Inflammatory macrophage treated with lipopolysaccharide for 1 hour (primary cell): ENCODE measurements at places on chromosomes 7 and 10.

GRCh38 chr7:105261689-105262088, 127.0 kb downstream of the SRPK2 start:
- DNase-seq = peak; percentile 29

GRCh38 chr10:693506-693905, 4.0 kb upstream of the DIP2C start:
- DNase-seq = no peak

DNA sequence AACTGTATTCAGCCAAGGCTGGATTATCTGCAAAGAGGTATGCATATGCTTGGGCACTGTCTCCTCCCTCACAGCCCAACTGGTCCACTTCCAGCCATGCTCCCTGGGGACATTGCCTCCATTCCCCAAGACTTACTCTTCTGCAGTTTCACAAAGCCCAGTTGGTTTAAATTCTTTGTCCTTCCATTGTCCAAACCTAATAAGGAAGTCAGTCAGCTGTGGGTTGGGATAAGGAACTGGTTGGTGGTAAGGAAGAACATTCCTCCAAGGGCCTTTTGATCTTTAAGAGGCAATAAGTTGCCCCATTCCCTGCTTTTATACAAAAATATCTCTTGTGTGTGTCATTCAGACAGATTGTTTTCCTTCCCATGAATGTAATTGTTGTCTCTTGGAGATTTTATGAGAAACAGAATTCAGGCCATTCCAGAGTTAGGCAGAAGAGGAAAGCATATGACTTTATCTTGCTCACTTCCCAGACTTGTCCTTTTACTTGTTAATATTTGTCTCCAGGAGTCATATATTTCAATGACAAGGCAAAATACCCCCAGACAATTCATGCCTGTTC, 673.7 kb downstream of the SUGCT start:
- DNase-seq = no peak

DNA sequence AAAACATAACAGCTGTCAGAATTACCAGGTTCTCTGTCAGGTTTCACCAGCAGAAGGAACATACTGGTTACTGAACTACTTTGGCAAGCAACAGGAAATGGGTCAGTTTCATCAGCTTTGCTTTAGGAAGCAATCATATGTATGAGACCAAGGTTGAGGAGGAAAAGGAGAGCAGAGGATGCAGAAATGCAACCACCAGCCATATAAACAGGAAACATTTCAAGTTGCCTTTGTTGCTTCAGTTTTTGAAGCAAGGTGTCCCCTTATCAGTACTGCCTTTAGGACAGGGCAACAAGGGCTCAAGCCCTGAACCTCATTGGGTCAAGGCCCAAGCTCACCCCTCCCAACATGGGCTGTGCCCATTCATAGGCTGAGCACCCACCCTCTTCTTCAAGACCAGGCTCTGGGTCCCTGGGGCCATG, 10.2 kb downstream of the HIPK2 start:
- no peak for DNase-seq

DNA sequence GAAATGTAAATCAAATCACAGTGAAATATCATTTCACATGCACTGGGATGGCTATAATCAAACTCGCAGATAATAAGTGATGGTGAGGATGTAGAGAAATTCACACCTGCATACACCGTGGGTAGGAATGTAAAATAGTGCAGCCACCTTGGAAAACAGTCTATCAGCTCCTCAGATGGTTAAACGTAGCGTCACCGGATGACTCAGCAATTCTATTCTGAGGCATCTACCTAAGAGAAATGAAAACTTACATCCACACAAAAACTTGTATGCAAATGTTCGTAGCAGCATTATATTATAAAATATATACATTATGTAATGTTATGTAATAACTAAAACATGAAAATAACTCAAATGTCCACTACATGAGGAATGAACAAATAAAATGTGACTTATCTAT, 38.9 kb downstream of the SH3PXD2A start:
- DNase-seq = no peak

DNA sequence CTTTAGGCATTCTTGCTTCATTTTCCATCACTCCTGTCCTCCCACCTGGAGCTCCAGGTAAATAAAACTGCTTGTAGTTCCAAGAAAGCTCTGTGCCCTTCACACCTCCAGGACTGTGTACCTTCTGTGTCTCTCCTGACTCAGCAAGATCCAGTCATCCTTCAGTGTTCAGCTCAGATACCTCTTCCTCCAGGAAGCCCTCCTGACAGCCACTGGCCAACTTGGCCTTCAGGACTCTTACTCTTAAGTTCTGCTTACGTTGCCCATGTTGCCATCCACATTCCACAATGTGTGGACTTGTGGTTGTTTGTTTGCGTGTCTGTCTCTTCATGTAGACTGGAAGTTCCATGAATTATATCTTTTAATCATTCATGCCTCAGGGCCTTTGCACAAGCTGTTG, 48.0 kb downstream of the SORCS3 start:
- DNase-seq = no peak

DNA sequence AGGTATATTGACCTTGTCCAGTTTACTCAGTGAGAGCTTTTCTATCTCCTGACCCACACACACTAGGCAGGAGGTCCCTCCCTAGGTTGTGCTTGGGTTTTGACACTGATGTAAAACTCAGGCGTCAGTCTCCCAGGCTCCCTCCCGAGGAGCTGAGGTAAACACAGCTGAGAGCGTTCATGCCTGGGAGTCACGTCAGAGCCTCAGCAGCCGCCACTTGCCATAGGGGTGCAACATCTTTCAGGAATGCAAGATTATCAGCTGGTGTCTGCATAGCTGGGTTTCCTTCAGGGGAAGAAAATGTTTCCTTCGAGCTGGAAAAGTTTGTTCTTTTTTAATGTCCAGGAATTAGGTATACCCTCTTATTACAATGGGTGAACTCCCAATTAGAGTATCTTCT, 70.6 kb downstream of the FGFR2 start:
- no peak for DNase-seq

DNA sequence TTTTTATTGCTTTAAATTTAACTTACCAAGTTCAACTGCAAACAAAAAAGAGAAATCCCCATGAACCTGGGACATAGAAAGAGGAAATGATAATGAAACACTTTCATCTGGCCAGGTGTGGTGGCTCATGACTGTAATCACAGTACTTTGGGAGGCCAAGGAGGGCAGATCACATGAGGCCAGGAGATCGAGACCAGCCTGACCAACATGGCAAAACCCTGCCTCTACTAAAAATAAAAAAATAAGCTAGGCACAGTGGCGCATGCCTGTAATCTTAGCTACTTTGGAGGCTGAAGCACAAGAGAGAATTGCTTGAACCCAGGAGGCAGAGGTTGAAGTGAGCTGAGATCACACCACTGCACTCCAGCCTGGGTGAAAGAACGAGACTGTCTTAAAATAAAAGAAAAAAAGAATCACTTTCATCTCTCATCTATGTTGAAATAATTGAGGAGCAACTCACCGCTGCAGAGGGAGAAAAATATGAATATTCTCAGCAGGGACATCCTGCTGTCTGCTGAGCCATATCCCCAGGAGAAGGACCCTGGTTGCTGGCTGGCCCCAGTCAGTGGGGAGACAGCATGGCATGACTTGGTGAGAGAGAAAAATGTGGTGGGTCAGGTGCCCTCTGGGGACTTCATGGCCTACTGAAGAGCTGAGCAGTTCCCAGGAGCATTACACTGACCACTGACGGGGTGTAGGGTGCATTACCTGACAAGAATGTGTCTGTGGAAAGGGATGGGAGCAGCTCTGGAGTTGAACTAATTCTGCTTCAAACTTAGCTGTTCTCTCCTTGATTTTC, 22.8 kb upstream of the TARP start:
- DNase-seq = no peak

- no peak for DNase-seq
Observed at GRCh38 chr7:103538964-103539709, 93.1 kb upstream of the SLC26A5 start.

GRCh38 chr10:102837230-102837721, at the start of gene CYP17A1:
TSS of gene CYP17A1 (minus strand) at chr10:102837413. CDS start at chr10:102837361, 52 bp downstream.
- DNase-seq = no peak

GRCh38 chr10:28604567-28605536, 71.9 kb downstream of the WAC start:
- DNase-seq = no peak

DNA sequence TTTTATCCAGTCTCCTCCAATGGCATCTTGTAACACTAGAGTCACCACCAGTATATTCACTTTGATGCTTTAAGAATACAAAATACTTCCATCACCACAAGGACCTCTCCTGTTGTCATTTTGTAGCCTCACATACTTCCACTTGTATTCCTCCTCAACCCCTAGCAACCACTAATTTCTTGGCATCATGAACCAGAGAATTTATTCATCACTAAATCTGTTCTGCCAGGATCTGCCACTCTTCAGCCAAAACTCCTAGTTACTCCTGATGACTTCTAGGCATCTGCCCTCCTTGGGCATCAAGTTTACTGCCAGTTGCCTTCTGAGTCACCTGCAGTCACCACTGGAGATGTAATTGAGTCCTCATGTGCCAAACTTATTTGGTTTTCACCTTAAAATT, 906.8 kb downstream of the CNTNAP2 start:
- no peak for DNase-seq

DNA sequence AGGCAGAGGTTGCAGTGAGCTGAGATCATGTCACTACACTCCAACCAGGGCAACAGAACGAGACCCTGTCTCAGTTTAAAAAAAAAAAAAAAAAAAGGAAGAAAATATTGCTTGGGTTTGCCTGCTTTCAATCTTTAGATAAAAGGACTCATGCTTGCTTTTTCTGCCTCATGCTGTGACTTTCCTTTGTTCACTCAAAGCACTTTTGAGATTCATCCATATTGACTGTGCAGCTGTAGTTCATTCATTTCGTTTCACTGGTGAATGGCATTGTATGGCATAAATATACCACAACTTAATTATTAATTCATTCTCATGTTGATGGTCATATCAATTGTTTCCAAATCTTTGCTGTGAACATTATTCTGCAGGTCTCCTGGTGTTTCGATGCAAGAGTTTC, 97.6 kb upstream of the NFE2L3 start:
- no peak for DNase-seq

DNA sequence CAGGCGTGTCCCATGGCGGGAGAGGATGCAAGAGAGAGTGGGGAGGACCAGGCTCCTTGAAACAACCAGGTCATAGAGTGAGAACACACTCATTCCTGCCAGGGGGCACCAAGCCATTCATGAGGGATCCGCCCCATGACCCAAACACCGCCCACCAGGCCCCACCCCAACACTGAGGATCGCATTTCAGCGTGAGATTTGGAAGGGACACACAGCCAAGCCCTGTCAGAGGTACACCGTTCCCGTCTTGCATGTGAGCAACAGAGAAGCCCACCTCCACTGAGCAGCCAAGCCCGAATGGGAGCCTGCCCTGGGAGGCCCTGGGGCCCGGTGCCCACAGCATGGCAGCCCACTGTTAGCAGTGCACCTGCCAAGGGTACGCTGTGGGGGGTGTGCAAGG, 7.9 kb upstream of the ARPC1B start:
- DNase-seq = no peak

- DNase-seq = no peak
Observed at GRCh38 chr7:65800890-65801341, 72.0 kb upstream of the VKORC1L1 start.

DNA sequence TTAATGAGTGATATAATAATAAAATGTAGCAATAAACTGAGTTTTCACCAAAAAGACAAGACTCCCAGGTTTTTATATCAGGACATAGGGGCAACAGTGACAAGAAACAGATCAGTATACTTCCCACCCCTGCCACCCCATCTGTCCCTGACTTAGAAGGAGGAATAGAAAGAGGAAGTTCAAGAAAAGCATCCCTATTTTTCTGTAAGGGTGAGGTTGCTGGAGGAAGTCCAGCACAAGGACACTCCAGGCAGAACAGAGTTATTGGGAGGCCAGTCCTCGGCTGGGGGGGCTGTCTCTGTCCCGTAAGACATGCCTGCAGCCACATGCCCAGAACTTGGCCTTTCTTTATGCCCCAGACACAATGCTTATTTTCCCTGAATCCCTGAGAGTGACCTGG, 16.5 kb upstream of the TLX1 start:
- peak; percentile 35 for DNase-seq

DNA sequence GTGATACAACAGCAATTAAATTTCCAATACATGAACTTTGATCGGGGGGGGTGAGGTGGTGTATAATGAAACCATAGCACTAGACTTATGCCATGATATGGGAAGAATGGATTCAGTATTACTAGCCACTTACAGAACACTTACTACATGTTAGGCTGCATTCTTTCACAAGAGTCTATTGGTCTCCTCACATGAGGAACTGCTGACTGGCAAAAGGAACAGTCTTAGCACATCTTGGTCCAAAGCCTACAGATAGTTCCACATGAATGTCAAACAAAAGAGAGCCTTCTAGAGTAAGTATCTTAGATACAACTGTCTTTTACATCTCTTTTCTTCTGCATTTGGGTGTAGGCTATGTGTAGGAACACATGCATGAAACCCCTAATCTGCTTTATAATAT, 115.9 kb upstream of the DNAJB12 start:
- peak; percentile 64 for DNase-seq
